ENCODE measurements at places on chromosomes 4 and X.

DNA sequence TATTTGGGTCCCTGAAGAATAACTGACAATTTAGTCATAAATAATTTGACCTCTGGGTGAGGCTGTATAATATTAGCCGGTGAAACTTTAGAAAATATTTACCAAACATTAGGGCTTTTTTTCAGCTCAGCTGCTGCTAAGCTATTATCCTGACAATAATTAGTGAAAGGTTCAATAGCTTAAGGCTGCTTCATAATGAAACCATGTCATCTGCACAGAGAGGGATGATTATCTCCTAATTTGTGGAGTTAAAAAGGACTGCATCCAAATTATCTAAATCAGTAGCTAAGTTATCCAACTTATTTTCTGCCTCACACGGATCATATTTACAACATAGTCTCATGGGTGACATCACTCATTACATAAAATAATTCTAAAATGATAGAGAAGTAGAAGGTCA, 1249.8 kb downstream of the RAPGEF2 start:
- no peak for DNase-seq

GRCh38 chr4:54085284-54085683, 14.7 kb upstream of the GSX2 start:
- DNase-seq: peak; percentile 95

DNA sequence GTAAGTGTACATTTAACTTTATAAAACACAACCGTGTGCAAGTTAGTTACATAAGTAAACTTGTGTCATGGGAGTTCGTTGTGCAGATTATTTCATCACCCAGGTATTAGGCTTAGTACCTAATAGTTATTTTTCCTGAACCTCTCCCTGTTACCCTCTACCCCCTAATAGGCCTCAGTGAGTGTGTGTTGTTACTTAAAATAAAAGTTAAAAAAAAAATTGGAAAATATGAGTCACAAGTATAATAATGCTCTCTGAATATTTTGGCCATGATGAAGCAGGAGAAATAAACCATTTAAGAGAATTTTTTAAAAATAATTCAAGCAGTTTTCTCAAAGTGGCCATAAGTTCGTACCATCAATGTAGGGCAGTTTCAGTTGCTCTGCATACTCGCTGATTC, 105.1 kb upstream of the GRID2 start:
- DNase-seq: no peak

GRCh38 chr4:124423160-124423559, 289.4 kb downstream of the ANKRD50 start:
- DNase-seq: no peak

DNA sequence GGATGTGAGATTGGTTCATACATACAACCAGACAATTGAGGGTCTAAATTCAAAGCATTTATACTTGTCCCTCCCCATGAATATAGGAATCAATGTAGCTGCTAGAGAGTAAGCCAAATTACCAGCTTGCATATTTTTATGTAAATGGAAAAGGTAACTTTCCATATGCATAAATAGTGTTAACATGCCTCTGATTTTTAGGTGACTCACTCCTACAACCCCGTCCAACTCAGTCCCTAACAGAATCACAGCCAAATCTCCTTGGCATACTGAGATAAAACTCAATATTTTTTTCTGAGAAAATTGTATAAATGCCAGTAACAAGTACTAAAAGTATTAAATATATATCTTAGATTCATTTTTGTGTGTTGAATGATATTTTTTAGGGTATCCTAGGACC, 67.2 kb downstream of the INPP4B start:
- no peak for DNase-seq

- DNase-seq: no peak
Observed at GRCh38 chr4:18975916-18976808, 954.6 kb upstream of the LCORL start.

- peak; percentile 97 for DNase-seq
Observed at GRCh38 chr4:76753814-76754213, 144.1 kb downstream of the SOWAHB start.

- peak; percentile 7 for DNase-seq
Observed at GRCh38 chr4:38728631-38729141, 54.1 kb downstream of the TLR10 start.

DNA sequence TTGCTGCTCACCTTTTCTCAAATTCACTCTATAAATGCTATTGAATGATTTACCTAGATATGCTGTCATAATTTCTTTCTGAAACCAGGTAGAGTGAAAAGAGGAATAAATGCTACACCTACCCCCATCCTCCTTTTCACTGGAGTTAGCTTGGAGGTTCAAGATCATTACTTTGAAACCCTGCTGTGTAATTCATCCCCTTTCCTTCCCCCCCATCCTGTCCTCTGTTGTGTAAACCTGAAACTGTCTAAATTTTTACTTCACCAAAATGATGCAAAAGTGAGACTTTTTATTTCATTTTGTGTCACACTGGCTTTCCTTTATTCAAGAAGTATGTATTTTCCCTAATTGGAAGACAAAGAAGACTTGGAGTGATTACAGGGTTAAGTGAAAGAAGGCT, 5.4 kb downstream of the ZCCHC18 start:
- DNase-seq: no peak

GRCh38 chr4:157217708-157218107, 2.8 kb upstream of the GRIA2 start:
- no peak for DNase-seq

DNA sequence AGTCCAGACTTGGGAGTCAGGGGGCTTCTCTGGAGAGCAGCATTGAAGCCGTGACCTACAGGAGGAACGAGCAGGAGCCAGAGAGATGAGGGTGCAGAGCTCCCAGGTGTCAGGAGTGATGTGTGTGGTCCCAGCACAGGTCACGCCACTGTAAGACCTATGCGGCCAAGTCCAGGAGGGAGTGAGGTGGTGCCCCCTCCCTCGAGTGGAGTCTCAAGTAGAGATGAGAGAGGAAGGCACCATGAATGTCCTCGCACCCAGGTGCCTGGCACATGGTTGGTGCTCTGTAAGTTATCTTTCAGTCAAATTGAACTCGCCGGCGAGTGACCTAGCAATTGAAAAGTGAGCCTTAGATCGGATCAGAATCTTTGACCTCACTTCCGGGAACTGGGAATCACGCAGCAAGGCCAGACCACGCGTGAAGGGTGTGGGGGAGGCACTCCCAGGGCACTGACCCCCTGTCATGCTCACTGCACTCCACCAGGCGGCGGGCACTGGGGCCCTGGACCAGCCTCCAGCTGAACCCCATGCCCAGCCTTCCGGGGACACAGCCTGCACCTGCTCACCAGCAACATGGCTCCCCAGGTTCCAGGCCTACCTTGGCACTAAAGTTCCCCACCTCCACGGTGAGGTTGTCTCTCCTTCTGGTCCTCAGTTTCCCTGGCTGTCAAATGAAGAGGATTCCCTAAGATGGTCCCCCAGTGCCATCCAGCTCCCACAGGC, 127.4 kb downstream of the HMX1 start:
- no peak for DNase-seq

DNA sequence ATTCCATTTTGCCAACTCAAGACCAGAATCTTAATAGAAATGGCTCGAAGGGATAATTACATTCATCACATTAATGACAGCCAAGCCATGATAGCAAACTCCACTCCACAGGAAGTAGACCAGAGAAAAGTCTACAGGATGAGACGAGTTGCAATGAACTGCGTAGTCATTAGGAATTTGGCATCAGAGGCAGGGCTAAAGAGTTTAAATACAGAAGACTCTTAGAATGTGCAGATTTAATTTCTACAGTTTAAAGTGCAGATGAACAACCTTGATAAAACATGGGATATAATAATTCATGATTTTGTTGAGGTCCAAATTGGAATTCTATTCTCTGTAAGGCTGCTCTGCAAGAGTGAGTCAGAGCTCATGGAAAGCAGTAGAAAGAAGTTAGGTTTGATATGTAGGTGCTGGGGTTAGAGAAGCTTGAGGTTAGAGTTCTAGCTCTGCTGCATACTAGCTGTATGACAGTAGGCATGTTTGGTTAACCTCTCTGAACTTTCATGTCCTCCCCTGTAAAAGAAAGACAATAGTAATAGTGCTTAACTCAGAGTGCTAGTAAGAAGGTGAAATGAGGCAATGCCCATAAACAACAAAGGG, 32.2 kb downstream of the LNX1 start:
- DNase-seq: no peak

- no peak for DNase-seq
Observed at GRCh38 chrX:135543172-135543571, 22.7 kb downstream of the INTS6L start.

- peak; percentile 41 for DNase-seq
Observed at GRCh38 chr4:101419336-101420135, 72.2 kb upstream of the PPP3CA start.

GRCh38 chr4:120683897-120684540, 238.5 kb downstream of the PRDM5 start:
- no peak for DNase-seq

DNA sequence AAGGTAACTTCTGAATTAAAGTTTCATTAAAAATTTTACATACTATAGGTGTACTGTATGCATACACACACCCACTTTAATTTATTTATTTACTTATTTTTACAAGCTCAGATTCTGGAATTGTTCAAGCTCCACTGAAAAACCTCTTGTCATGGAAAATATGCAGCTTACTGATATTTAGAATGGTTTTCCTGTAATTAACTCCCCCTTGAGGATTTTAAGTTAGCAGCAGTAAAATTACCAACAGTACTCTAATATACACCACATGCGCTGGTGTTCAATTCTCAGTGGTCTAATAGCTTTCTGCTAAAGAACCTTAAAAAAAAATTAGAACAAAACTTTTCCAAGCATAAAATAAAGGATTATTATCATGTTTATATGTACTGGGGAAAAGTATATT, 12.0 kb downstream of the MAB21L2 start:
- DNase-seq: no peak

- no peak for DNase-seq
Observed at GRCh38 chr4:146072376-146072775, 103.1 kb upstream of the LSM6 start.

DNA sequence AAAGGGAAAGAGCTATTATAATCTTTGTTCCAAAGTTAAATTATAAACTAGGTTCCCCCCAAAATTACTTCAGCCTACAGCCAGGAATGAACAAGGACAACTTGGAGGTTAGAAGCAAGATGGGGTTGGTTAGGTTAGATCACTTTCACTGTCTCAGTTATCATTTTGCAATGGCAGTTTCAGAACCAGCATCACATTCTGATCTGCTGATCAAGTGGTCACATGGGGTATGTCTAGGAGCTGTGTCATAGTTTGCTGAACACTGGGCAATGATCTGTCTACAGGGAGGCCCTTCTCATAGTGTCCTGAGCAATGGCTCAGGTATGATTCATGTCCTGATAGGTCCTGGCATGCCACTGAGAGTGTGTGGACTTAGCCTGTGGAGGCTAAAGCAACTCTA, 41.6 kb upstream of the XIAP start:
- DNase-seq: no peak
